ENCODE measurements at places on chromosomes 2 and 18.

- no peak for DNase-seq
Measured at GRCh38 chr18:37783771-37784170, 218.2 kb upstream of the CELF4 start.

DNA sequence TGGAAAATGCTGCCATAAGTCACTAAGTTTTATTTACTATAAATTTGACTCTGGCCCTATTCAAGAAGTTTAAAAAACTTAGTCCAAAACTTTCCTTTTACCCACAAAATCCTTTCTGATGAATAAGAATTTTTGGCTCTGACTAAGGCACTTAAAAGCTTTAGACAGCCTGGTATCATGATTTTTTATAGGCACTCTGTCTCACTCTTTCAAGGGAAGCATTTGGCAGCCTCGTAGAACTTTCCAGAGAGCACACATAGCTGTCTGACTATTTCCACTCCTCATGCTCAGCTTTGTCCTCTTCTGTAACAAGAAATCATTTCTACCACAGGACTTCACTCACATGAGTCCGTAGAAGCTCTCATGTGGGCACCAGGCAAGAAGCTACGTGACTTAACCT, 32.3 kb upstream of the XDH start:
- no peak for DNase-seq

DNA sequence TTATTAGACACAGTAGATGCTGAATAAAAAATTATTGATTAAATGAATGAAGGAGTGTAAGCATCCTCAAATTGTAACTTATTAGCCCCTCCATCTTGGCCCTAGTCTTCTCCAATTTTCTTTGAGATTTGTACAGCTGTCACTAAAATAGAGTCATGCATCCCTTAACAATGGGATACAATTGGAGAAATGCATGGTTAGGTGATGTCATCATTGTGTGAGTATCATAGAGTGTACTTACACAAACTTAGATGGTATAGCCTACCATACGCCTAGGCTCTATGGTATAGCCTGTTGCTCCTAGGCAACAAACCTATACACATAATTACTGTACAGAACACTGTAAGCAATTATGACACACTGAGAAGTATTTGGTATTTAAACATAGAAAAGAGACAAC, 38.3 kb upstream of the ZNF385B start:
- DNase-seq, result no peak

- no peak for DNase-seq
Measured at GRCh38 chr2:212863185-212863588, 288.2 kb downstream of the IKZF2 start.

Data from activated CD8-positive, alpha-beta memory T cell treated with anti-CD3 and anti-CD28 coated beads for 4 hours (primary cell).